Bronchial epithelial cell (primary cell): ENCODE measurements at places on chromosomes 1 and 21. TPM values are rescaled to one million over a fixed set of nuclear protein-coding genes. Genes with fewer than 3 reads are reported as not detected.

GRCh38 chr1:53037159-53037558, 24.9 kb upstream of the PODN start:
- DNase-seq, result no peak

- DNase-seq, result peak; percentile 45
These were observed 22.9 kb downstream of the ADAM30 start for GRCh38 chr1:119873135-119874015.

- DNase-seq, result peak; percentile 6
These were observed 30.2 kb downstream of the EYA3 start for GRCh38 chr1:28058168-28058567.

- DNase-seq, result no peak
These were observed 12.0 kb downstream of the F11R start for GRCh38 chr1:161008869-161009510.

DNA sequence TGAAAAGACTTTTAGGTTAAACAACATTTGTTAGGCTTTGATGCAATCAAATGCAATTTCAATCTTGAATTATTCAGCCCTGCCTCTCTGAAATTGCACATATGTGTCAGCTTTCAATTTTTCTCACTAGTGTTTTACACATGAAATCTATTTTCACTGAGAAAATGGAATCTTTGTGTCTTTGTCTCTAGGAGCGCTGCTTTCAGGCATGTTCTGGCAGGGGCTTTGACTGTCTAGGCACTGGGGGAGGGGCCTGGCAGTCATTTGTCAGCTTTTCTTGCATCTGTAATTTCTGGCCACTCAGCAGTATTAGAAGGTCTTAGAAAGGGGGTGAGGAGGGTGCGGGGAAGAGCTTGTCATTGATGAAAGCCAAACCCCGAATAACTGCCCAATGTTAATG, 264.4 kb downstream of the PTPRC start:
- DNase-seq, result peak; percentile 40

DNA sequence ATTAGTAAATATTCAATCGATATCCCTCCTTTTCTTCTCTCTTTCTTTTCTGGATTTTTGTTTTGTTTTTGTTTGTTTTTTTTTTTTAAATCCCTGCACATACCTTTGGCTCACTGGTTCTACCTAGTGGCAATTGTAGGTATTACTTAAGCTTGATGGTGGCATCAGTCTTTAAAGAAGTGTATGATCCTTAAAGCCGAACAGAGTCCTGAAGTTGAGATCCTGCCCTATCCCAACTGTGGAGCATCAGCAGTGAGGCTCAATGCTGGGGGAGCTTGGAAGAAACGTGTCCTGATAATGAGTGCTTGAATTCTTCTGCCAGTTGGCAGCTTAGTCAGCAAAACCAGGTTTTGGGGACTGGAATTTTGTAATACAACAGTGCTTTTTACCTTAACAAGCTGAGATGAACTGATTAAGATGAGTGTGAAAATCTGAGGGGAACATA, 60.8 kb downstream of the FASLG start:
- DNase-seq, result peak; percentile 67

- no peak for DNase-seq
These were observed 54.2 kb downstream of the DRAM2 start for GRCh38 chr1:111085676-111086075.

- DNase-seq, result no peak
These were observed 5.0 kb upstream of the CHML start for GRCh38 chr1:241645199-241645598.

- no peak for DNase-seq
These were observed at the start of gene LCE3A for GRCh38 chr1:152622803-152623202. Gene LCE3A (minus strand): TSS chr1:152623103. CDS start chr1:152623103, 0 bp downstream.

DNA sequence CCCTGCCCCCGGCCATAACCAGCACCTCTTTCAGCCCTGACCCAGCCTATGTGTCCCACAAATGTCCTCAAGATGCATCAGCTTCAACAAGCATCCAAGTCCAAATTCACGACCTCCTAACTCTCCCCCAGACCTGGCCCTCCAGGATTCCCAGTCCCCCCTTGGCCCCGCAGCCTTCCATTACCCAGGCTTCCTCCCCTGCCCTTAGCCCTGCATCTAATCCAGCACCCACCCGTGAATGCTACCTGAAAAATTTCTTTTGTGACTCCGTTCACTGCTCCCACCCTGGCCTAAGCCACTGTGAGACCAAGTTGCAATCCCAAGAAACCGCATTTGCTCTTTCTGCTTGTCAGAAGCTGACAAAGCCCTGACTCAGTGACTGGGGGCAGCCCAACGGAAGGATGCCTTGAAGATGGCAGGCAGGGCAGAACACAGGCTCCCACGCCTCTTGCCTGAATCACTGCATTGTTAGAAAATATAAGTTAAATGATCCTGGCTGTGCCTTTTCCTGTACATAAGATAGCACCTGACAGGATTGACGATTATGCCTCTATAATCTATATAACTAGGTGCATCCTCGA, 939 bp upstream of the MFAP2 start:
- DNase-seq, result peak; percentile 93

GRCh38 chr1:17232759-17233661, 15.9 kb upstream of the PADI3 start:
- DNase-seq, result peak; percentile 95

- DNase-seq, result no peak
These were observed 25.3 kb downstream of the ACTA1 start for GRCh38 chr1:229408458-229409037.

DNA sequence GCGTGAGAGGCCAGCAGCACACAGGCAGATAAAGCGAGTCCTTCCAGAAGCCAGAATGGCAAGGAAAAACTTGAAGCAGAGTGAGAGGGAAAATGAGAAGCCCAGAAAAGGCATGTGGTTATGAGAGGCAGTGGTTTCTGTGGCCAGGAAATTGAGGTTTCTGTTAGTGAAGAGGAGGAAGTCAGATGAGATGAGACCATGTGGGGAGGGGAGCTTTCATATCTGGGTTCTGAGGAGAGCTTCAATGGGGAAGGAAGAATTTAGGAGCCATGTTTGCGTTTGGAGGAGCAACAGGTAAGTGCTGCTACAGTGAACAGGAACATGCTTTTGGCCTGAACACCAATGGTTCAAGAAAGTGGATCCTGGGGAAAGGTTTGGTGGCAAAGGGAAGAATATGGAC, 6.1 kb upstream of the CD1A start:
- DNase-seq, result no peak

DNA sequence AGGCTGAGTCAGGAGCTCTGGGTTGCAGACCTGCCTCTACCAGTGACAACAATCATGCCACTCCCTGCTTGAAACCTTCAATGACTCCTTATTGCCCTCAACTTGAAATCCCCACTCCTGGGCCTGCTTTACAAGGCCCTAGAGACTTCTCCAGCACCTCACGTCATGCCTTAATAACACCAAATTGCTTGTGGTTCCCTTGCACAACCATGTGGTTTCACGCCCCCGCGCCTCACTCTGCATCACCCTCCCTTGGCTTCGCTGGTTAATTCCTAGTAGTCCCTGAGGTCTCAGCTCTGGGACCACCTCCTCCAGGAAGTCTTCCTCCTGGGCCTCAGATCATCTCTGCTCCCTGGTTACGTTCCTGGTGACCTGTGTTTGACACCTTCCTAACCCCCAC, 33.0 kb downstream of the EPHA2 start:
- DNase-seq, result peak; percentile 97

GRCh38 chr1:42168391-42168670, 3.8 kb upstream of the GUCA2A start:
- DNase-seq, result no peak

DNA sequence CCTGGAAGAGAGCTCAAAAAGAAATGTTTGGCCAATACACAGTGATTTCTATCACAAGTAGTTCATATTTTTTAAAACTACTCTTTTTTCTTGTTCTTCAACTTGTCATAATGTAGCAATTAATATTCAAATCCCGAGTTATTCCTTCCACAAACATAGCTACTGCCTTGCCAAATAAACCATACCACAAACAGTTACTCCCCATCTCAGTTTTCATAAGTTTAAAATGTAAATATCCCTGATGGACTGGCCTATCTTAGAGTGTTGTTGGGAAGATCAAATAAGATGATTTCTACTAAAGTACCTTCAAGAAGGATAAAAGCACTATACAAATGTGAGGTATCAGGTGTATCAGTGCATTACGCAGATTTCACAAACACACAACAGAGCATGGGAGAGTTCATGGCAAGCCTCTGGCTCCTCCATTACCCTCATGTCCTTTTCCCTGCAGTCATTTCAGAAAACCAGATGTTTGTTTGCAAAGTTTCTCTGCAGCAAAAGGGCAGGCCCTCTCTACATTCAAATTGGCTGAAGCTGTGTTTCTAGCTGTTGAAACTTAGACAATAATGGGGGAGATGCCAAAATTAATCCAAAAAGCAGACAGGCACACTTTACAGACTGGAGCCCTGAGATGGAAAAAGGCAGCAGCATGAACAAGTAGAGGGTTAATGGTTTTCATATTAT, 16.1 kb downstream of the WLS start:
- no peak for DNase-seq

GRCh38 chr1:53460666-53461322, 1.6 kb downstream of the DMRTB1 start:
- no peak for DNase-seq

DNA sequence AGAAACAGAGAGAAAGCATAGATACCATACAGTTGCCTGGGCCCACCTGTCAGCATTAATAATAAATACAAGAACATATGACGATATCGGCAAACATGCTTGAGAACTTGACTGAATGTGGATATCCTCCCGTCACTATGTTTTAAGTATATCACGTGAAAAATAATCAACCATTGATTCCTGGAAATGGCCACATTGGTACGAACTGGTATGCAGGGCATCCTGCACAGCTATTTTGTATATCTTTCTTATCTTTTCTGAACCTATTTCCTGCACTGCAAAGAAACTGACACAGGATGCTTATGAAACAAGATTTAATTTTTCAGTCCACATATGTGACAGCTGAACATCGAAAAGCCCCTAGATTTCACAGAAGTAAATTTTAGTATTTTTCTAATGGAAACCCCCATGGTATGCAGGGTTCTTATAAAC, 22.8 kb upstream of the RGS1 start:
- no peak for DNase-seq

DNA sequence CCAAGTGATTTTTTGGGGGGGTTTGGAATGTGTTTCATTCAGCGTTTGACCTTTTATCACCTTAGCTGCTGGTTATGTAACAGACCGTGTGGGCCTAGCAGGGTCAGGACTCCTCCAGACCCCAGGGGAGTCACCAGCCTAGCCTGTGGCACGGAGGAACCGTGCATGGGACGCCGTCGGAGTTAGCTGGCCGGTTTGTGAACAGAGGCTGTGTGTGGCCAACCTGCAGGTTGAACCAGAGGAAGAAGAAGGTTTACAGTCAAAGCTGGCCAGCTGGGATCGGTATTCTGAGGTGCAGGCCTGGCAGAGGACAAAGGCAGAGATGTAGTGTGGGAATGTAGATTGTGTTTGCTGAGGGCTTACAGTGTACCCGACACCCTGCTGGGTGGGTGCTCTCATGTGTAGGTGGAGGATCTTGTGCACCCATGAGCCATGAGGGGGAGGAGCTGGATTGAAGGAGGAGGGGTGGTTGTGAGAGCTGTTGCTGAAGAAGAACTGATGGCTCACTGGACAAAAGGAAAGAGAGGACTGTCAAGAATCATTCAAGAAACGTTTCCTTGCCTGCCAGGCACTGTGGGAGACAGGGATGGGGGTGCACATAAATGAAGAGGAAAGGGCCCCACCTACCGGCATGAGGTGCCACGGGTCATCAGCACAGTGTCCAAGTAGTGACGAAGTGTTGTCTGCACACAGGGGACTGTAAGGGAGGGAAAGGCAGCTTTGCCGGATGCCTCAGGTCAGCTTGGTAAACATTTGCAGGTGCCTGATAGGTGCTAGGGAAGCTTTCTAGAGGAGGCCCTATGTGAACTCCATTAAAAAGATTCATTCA, 40.0 kb upstream of the PWP2 start:
- no peak for DNase-seq

DNA sequence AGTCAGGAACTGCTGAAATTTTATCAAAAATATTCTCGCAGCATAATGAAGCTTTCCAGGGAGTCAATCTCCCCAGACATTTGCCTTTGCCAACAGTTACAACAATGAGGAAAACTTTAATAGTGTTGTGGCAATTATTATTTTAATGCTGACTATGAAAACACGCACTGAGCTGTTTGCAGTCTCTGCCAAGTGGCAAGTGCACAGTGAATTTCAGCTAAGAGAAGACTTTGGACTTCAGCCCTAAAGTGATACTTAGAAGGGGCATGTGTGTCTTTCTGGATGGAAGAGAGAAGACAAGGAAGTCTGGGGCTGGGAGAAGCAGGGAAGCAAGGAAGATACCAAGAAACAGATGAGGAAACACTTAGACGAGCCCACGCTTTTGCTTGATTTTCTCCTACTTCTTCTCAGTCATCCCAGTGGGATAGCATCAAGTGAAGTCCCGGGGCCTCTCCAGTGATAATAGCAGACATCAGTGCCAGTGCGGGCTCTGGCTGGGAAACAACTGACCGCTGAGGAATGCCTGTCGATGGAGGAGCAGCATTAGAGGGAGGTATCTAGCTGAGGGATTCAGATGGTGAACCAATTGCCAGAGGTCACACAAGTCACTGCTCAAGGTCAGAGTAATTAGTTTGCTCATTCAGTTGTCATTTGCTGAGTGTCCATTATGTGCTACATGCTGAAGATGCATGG, 196.3 kb downstream of the TTLL7 start:
- DNase-seq, result no peak

GRCh38 chr1:2277741-2278488, 49.8 kb downstream of the SKI start:
- peak; percentile 10 for DNase-seq

GRCh38 chr1:33902486-33903209, 38.8 kb downstream of the HMGB4 start:
- no peak for DNase-seq

GRCh38 chr1:221979444-221980032, 237.6 kb upstream of the DUSP10 start:
- peak; percentile 23 for DNase-seq

GRCh38 chr1:209672705-209673630, 2.2 kb upstream of the G0S2 start:
- DNase-seq, result peak; percentile 90

DNA sequence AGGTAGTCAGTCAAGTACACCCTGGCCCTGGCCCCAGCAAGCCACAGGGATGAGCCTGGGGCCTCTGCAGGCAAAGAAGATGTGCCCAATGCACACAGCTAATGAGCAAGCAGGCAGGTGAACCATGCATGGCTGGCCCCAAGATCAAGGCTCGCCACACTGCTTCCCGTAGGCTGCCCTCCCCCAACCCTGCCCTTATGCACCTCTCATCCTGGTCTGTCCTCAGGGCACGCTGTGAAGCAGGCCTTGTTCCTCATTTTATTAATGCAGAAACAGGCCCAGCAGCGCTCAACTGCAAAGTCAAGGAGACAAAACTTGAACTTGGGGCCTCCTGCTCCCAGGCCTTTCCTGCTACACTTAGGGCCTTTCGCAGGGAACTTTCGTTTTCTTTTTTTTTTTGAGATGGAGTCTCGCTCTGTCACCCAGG, 35.6 kb upstream of the ID3 start:
- DNase-seq, result no peak

Gene MYOG
- not detected in 2 replicates for total RNA-seq

Gene KCNJ9
- total RNA-seq, result under 0.01 and 0.13 TPM in 2 replicates

Gene CRNN
- total RNA-seq, result 6.6 and 55.9 TPM in 2 replicates

Gene PGLYRP4
- total RNA-seq, result 2.0 TPM in 1 of 2 replicates, not detected in the other

Gene SLC1A7
- total RNA-seq, result not detected in 2 replicates

Gene C1orf94
- not detected in 2 replicates for total RNA-seq

Gene CASQ1
- not detected in 2 replicates for total RNA-seq

Gene KANK4
- total RNA-seq, result 0.13 and 0.26 TPM in 2 replicates

Gene PLA2G4A
- total RNA-seq, result 1.9 and 5.5 TPM in 2 replicates

Gene OR2L2
- not detected in 2 replicates for total RNA-seq

Gene EXOC8
- total RNA-seq, result 17.4 and 19.5 TPM in 2 replicates

Gene CD101
- total RNA-seq, result 0.53 and 0.90 TPM in 2 replicates
